ENCODE measurements at places on chromosomes 3 and 15.

DNA sequence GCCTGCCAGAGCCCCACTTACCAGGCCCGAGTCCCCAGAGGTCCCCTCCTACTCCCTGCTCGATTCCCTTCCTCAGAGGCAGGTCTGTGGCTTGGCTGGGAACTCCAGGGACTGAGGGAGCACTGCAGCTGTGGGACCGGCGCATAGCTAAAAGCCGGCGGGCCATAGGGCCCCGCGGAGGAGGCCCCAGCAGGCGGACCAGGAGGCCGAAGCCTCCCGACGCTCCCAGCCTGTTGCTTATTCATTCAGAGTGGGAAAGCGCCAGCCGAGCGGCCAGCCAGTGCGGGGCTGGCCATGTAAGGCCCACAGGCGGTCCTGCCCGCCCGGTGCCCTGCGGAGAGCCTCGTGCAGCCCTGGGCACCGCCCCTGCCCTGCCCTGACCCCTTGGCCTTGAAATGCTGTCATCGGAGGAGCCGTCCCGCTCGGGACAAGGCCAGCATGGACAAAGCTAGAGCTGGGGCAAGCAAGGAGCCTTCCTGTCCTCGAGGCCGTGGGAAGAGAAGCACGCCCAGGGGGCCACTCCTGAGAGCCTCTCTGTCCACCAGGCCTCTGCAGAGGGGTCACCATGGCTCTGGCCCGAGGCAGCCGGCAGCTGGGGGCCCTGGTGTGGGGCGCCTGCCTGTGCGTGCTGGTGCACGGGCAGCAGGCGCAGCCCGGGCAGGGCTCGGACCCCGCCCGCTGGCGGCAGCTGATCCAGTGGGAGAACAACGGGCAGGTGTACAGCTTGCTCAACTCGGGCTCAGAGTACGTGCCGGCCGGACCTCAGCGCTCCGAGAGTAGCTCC lies at the start of gene LOXL1:
TSS of gene LOXL1 (plus strand) at position 244 of the 784 bp plus-strand sequence. CDS start at position 566, 322 bp downstream.
- DNase-seq = no peak

DNA sequence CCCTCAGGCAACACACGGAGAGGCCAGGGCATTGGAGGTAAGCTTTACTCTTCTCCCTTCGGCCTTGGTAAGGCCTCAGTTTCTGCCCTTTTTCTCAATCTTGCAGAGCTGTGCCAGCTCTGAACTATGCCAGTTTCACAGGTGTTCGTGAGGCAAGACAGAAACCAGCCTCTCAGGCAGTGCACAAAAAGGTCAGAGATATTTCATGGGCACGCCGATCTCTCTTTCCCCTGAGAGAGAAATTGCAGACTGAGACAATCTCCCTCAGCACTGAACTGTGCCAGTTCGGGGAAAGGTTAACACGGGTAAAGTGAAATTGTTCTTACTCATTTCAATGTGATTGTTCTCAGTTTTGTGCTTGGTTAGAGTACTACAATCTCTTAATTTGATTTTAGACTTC lies 88.5 kb downstream of the GMNC start:
- no peak for DNase-seq

GRCh38 chr3:48592519-48593087 lies 2.5 kb downstream of the COL7A1 start:
- DNase-seq = no peak

- DNase-seq = no peak
Observed at GRCh38 chr3:155785662-155786295, 20.3 kb downstream of the C3orf33 start.

DNA sequence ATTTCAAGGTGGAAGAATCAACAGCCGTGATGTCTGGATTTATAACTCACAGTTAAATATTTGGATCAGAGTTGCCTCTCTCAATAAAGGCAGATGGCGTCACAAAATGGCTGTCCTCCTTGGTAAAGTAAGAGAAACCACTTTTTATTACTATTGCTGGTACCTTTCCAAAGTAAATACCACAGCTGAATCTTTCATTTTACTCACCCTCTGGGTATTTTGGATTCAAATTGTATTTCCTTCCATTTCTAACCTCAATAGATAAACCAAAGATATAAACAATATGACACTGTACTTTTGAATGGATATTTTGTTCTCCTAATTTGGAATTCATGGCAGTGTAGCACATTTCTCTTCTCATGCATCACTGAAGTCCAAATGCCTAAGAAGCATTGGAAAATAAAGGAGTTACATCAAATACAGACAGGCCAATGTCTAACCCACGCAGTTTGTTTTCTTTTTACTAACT lies 29.5 kb downstream of the KLHL24 start:
- no peak for DNase-seq

- no peak for DNase-seq
Observed at GRCh38 chr15:97087006-97087741, 756.7 kb downstream of the NR2F2 start.

GRCh38 chr3:159828542-159828943 lies 160.1 kb upstream of the IL12A start:
- DNase-seq = peak; percentile 25

- no peak for DNase-seq
Observed at GRCh38 chr15:51077221-51078153, 17.2 kb downstream of the TNFAIP8L3 start.

DNA sequence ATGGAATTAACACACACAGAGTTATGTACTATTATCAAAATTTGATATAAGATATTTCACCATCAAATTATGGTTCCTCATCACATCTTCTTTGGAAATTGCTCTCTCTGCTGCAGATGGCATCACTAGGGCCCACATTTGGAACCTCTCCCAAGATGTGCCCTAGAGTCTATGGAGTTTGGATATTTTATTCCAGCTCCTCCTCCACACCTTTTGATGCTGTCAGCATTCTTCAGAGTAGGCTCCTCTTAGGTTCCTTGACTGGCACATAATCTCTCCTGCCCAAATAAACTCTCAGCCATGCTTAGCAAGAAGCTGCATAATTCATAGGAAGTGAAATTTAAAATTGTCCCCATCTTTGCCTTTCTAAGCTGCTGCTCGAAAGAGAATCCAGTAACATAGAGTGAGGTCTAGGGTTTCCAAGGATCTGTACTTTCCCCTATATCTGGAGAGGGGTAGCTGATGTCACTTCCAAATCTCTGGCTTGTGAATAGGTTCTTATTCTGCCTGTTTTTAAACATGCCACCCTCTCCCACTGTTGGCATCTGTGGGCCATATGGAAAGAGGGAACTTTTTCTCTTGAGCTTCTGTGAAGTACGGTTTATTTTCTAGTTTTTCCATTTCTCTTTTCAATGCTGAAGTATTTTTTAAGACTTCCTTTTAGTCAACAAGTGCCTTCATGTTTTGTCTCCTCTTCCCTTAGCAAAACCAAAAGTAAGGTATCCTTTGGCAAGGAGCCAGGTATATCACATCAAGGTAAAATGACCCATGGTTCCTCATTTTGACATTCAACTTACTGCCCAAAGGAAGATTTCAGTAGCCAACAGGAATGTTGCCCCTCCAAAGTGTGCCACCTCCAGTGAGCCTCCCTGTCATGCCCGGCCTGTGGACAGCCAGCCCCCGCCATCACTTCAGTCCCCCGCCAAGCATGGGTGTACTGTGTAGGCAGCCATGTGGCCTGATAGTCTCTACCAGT lies 75.3 kb upstream of the C2CD4B start:
- DNase-seq = no peak

- no peak for DNase-seq
Observed at GRCh38 chr15:95620934-95621579, 709.4 kb upstream of the NR2F2 start.

DNA sequence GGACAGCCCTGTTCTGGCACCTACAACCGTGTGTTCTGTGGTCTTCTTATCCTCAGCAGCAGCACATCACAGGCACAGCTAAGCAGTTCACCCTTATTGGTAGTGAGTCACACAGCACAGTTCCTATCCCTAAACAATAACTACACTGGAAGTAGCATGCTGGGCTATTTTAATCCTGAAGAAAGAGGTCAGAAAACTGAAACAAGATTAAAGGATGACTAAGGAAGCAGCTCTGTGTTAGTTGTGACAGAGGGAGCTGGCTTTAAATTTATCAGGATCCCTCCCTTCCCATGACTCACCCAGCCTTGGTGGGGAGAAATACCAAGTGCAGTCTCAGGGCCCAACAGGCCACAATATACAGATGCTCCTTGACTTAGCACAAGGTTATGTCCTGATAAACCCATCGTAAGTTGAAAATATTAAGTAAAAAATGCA lies 144.3 kb downstream of the ERC2 start:
- no peak for DNase-seq

GRCh38 chr15:51775967-51776816 lies 24.8 kb downstream of the TMOD2 start:
- DNase-seq = no peak

DNA sequence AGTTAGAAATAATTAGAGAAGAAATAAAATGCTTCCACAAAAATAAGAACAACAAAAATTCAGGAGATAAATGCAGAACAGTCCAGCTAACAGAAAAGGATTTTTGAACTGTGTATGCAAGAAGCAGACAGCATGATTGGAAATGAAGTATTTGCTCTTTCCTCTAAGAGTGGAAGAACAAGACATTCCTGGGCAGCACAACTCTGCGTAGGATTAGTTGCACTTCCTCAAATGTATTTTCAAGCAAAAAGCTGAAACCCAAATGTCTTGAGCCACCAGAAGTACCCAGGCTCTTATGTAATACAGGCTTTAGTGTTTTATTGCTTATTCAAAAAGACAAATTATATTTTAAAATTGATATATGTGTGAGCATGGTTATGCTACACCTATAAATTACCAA lies 127.2 kb downstream of the ZBTB20 start:
- no peak for DNase-seq

DNA sequence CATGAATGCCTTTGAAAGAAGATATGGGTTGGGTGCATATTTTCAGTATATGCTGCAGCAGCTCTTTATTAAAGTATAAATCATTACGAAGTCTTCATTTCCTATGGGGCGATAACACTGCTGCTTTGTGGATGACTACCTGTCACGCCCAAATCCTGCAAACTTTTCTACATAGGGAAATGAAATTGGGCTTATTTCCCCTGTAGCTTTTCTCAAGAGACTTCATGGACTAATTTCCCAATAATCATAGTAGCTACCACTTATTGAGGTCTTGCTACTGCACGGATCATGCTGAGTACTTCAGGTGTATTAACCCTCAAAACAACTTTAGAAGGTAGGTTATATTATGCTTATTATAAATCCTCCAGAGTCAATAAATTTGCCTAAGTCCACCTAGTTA lies 8.0 kb downstream of the TGFBR2 start:
- DNase-seq = no peak

- no peak for DNase-seq
Observed at GRCh38 chr3:127471142-127471541, 119.4 kb downstream of the TPRA1 start.
